ENCODE measurements at places on chromosomes 7 and 10. TPM values are rescaled to one million over a fixed set of nuclear protein-coding genes. Genes with fewer than 3 reads are reported as not detected.

GRCh38 chr7:44765579-44766415 lies 17.1 kb downstream of the ZMIZ2 start:
- no peak for DNase-seq

GRCh38 chr7:155598810-155599210 lies 45.7 kb upstream of the RBM33 start:
- peak; percentile 63 for DNase-seq

DNA sequence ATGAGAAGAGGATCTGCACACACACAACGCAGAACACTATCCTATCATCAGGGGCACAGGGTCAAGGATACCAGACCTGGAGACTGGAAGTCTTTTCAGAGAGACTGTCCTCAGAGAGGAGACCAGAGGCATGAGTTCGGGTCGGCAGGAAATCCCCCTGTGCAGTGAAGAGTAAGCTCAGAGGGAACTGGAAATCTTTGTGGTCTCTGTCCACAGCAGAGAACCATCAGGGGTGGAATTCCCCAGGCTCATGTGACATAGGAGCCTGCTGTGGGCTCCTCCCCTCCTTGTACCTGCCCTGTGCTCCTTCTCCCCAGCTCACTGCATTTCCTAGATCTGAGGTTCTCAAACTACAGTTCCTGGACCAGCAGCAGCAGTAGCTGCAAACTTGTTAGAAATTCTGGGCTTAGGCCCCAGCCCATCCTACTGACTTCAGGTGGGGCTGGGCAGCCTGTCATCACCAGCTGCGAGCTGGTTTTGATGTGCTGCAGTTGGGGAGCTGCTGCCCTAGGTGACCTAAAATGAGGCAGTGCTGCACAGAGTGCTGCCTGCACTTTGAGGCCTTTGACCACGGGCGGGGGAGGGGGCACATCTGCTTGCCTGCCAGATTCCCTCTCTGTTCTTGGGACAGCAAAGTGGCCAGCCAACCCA lies 2.4 kb downstream of the ZMIZ2 start:
- peak; percentile 39 for DNase-seq

DNA sequence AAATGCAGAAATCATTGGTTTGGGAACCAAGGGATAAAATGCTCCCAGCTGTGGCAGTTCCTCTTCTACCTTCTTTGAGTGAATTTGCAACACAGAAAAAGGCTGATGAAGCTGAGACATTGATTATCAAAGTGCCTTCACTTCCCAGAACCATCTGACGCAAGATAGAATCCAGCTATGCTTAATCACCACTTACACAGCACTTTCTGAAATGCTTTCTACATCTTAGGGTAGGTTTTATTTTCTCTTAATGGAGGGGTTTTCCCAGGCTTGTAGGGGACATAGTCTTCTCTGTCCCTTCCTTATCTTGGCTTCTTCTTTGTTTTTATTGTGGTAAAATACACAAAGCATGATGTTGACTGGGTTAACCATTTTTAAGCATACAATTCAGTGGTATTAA lies 332.6 kb upstream of the ZNF32 start:
- peak; percentile 31 for DNase-seq

DNA sequence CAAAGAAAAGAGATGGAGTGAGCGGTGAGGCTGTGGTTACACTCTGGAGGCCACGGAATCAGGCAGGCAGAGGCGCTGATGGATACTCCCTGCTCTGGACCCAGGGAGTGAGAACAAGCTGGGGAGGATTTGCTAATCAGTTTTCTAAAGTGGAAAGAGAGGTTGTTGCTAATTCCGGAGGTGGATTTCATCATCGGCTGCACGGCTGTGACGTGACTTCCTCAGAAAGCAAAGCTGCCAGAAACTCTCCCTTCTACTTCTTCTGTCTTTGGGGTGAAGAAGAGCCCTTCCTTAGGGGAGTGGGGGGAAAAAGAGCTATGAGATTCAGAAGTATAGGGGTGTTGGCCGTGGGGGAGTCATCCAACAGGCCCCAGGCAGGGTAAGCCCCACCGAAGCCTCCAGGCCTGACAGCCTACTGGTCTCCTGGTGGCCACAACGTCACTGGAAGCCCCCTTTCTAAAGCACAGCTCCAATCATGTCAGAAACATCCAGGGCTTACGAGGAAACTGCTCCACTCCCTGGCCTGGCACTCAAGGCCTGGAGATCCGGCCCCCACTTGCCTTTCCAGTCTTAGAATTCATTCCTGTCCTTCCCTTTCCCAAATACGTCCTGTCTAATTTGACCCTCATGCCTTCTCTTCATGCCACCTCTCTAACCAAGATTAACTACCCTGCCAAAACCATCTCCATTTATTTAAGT lies 114.5 kb downstream of the HIP1 start:
- no peak for DNase-seq

DNA sequence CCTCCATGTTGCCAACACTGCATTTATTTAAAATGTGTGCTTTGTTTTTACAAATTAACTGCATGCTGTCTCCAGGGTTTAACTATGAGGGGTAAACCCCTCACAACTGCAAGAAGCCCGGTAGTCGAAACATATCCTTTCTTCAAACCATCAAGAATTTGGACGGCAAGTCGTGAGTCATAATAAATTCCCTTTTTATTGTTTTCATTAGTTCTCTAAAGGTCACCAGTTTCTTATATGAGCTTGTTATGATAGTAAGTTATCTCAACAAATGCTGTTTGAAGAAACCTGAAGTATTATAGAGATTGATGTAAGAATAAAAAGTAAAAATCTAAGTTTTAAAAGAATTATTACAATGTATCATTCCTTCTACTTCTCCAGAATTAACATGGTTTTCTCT lies 12.2 kb upstream of the FIGNL1 start:
- no peak for DNase-seq

GRCh38 chr7:134343796-134344195 lies 27.1 kb upstream of the SLC35B4 start:
- no peak for DNase-seq

- DNase-seq = peak; percentile 48
Observed at GRCh38 chr10:89301232-89301631, 614 bp upstream of the IFIT2 start.

DNA sequence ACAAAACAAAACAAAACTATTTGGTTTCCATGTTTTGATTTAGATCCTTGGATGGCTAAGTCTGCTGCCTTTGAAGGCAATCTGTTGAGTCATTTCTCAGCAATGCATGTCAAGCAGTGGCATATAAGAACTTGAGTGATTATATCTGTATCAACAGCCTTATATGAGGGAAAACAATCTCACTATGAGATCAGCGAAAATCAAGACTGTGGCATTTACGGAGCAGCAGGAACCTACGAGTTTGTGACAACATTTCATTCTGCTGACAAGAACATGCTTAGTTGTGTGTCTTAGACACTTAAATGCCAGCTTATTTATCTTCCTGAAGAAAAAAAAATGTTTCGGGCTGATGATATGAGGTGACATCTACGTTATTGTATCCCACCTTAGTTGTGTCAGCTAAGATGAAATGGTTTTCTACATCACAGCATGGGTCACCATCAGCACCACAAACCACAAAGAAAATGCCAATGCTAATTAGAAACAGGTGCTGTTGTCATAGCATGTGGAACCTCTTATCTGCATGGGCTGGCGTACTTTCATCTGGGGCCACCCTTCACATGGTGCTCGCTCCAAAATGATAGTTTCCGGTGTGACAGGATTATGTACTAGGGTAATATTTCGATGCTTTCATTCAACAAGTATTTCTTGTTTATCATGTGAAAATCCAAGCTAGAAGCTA lies 1085.5 kb downstream of the SORCS1 start:
- DNase-seq = peak; percentile 1

- DNase-seq = no peak
Observed at GRCh38 chr10:1665021-1665661, 72.2 kb downstream of the ADARB2 start.

GRCh38 chr7:104207348-104207730 lies 474 bp downstream of the ORC5 start:
- DNase-seq = peak; percentile 28

GRCh38 chr10:70331160-70331485 lies 47.3 kb upstream of the NPFFR1 start:
- DNase-seq = no peak

- DNase-seq = peak; percentile 12
Observed at GRCh38 chr10:51574248-51575048, 124.9 kb downstream of the CSTF2T start.

DNA sequence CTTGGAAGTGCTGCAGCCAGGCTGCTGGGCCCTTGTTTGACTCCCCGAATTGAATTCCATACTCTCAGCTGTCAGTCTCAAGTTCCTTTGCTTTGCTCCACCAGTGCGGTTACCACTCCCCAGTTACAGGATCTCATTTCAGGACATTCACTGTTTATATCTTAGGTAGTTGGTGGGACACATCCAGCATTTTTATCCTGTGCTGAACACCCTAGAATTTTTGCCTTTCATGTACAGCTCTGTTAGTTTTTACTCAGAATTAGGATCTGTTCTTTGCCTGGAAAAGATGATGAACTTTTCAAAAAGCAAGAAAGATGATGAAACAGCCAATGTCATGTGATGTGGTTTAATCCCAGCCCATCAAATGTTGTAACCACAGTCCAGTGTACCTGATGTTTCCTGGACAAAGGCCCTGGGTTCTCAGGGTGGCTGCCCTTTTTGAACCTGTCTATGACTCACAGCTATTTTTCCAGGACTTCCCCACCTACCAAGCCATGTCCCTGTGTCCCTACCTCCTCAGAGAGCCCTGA lies 149.7 kb downstream of the NOC3L start:
- DNase-seq = peak; percentile 78

- no peak for DNase-seq
Observed at GRCh38 chr10:106931159-106931852, 233.2 kb downstream of the SORCS1 start.

DNA sequence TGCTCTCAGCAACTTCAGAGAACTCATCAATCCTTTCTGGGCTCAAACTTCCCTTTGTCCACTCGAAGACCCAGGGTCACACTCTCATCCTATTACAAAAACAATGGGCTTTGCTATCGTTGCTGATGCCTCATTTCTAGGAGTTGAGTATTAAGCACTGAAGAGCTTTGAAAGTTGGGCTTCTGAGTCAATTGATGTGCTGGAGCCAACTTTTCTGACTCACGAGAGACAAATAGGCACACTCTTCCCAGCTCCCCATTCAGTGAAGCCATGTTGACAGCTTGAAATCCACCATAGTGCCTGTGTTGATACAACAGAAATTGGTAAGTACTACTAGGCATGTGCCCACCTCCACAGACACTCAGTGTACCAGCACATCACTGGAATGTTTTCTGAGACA lies 97.5 kb upstream of the PRSS58 start:
- DNase-seq = no peak

DNA sequence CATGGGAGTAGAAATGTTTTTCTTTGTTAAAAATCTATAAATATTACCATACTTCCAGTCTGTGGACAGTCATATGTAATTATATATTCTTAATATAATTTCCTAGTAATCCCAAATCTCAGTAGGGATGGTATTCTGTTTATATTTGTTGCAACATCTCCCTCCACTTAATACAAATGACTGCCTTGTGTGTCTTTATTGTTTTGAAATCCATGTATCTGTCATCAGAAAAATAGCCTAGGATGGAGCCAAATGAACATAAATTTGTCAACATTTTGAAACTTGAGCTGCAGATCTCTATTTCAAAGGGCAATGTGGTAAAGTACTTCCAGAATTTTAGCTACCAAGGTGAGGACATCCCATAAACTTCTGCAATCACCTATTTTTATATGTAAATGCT lies 290.7 kb downstream of the TSPAN12 start:
- no peak for DNase-seq

DNA sequence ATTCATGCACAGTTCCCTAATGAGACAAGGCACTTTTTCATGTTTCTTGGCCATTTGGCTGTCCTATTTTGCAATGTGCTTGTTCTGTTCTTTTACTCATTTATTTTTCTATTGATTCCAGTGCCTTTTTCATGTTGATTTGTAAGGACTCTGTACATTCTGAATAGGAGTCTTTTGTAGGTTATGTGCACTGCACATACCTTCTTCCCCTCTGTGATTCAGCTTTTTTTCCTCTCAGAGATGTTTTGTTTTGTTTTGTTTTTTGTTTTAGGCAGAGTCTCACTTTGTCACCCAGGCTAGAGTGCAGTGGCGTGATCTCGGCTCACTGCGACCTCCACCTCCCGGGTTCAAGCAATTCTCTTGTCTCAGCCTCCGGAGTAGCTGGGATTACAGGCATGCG lies 59.7 kb downstream of the KCNH2 start:
- no peak for DNase-seq

- DNase-seq = no peak
Observed at GRCh38 chr10:43322331-43322730, 49.1 kb upstream of the FXYD4 start.

DNA sequence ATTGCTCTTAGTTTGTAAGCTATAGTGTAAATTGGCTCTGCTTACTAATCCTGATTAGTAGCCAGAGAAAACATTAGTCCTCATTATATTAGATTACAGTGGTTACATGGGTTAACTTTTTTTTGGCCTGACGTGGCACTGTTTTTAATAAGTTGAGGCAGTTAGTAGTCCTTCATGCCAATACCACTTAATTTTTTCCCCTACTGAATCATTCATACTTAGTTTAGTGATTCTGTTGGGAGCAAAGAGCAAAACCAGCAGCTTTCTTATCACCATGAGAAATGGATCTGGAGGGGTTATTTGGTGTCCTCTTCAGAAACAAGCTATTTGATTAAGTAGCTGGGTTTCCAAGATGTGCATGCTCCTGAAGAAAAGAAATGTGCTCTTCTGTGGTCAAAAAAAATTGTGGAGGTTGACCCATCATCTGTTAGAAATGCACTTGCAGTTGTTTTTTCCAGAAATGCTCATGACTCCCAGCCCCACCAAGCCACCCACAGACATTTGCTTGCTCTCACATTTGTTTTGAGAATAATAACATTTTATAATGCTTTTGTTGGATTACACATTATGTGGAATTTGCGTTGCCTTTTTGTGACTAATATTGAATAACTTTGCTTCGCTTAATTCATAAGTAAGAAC lies 258.5 kb downstream of the HDAC9 start:
- DNase-seq = peak; percentile 84

NKX2-3 gene
- total RNA-seq = 0.12 TPM

GRK5 gene
- total RNA-seq = 3.9 TPM

IDI1 gene
- total RNA-seq = 75.5 TPM

PRRT4 gene
- total RNA-seq = not detected

PMPCB gene
- total RNA-seq = 87.2 TPM

CDNF gene
- not detected for total RNA-seq

MCM10 gene
- 9.4 TPM for total RNA-seq

XRCC2 gene
- 9.4 TPM for total RNA-seq

RNF148 gene
- not detected for total RNA-seq

C7orf57 gene
- 0.62 TPM for total RNA-seq

EIF4H gene
- 331 TPM for total RNA-seq

CNTNAP2 gene
- total RNA-seq = not detected

All from M059J (cell line).